ENCODE measurements at places on chromosomes 6 and 20. TPM values are rescaled to one million over a fixed set of nuclear protein-coding genes. Genes with fewer than 3 reads are reported as not detected.

Gene CD109
- total RNA-seq, result 6.7 TPM

Gene COL21A1
- 20.8 TPM for total RNA-seq

Gene PLCB1
- 6.3 TPM for total RNA-seq

Gene CCN5
- 15.8 TPM for total RNA-seq

Gene METTL24
- total RNA-seq, result 0.91 TPM

Gene RSPO3
- total RNA-seq, result 0.67 TPM

Data from Right ventricle myocardium superior (tissue), 1 donor.